Fibroblast of mammary gland (primary cell): ENCODE measurements at places on chromosomes 11 and 22.

DNA sequence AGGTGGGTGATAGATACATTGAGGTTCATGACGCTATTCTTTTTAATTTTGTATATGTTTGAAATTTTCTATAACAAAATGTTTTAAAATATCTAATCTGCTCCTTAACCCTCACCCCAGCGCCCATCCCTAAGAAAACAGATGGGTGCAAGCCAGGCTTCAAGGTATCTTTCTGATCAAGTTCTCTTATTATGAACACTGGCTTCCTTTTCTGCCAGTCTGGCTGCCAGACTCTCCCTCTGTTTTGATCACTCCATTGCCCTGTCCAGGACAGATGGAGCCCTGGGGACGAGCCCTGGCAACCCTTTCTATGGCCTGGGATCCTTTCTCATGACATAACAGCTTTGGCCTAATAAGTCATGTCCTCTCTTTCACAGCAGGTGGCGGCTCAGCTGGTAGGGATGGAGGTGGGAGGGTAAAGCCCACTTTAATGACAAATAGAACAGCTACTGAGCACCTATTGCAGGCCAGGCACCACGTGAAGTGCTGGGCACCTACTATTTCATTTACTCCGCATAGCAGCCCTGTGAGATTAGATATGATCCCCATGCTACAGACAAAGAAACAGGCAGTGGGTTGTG, 38.4 kb downstream of the DRD2 start:
- no peak for DNase-seq

DNA sequence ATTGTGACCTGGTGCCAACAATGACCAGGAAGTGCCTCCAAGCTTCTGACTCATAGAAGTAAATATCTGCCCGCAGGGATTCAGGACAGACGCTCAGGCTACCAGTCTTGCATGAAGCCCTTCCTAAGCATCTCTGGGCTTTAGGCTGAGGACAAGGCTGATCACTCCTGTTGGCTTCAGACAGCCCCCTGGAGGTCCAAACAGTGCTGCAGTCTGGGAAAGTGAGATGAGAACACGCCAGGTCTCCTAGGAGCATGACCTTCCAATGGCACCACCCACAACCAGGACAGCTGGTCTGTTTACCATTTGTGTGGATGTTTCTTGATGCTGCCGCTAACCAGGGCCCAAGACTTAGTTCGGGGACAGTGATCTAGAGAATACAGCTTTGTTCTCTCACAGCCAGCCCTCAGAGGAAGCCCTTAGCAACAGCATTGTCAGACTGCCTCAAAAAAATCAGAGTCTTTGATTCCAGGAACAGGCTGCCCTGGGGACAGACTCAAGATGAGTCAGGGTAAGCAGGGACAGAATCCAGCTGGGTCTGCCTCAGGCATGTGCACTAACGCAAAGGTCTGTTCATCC, 111.2 kb downstream of the ZNF280B start:
- DNase-seq = peak; percentile 55

- no peak for DNase-seq
Measured at GRCh38 chr11:8811571-8811970, 99.4 kb upstream of the AKIP1 start.

DNA sequence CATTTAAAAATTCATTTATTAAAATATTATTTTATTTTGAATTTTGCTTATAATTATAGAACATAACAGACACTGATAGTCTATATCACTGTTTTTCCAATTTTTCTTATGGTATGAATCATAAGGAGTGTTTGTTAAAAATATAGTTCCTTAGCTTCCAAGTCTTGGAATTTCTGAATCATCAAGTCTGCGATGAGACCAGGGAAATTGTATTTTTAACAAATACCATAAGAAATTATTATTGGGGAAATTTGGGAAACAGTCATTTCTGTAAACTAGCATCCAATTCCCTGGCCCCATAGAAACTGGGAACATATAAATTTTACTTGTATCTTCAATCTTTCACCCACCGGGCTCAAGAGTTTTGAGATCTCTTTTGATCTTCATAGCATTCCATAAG, 38.0 kb upstream of the PICALM start:
- peak; percentile 43 for DNase-seq

GRCh38 chr11:20362481-20362880, 1.0 kb upstream of the HTATIP2 start:
- no peak for DNase-seq

DNA sequence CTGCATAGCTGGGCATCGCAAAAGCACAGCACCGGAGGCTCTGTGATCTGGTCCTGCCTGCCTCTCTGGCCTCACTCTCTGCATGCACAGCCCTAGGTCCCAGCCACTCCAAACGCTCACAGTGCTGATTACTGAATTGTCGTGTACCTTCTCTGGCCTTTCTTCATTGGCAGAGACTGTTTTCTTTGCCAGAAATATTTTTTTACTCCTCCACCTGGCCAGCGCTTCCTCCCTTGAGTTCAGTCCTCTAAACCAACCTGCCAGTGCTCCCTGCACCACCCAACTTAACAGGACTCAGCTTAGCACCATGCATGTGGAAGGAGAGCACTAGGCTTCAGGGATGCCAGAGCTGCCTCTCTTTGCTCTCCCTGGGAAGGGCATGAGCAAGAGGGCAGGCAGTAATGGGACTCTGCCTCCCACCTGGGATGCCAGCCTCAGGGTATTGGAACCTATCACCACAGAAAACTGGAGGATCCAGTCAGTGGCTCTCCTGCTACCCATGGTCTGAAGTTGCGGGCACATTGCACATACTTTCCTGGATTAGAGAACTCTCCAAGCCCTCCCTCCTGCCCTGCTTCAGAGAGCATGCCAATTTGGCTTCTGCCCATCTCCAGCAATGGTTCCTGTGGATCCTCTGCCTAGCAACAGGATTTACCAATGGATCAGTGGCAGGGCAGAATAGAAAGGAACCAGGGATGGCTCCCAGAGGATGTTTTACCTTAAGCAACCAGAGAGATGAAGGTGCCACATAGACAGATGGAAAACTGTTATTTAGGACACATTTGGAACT, 37.0 kb upstream of the GNAZ start:
- no peak for DNase-seq

DNA sequence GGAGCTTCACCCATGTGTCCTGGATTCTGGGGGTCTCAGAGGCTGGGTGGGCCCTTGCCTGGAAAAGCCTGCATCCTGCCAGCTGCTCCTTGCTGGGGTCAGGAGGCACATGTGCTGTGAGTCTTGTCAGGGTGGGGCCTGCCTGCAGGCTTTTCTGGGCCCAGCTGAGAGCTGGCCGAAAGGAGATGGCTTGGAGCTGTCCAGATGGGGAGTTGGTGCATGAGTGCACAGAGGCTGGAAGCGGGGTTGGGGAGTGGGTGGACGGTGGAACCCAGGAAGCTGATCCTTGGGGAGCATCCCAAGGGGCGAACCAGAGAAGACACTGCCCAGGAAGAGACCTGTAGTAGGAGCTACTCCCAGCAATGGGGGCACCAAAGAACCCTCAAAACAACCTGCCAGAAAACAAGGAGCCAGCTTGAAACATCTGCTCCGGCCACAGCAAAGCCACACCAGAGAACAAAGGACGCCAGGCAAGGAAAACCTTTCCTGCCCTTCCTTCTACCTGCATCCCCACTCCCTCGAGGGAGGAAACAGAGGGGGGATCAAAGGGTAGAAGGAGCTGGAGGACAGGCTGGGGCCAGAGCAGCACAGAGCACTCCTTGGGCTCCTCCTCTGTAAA, 8.2 kb upstream of the KCTD17 start:
- no peak for DNase-seq

- no peak for DNase-seq
Measured at GRCh38 chr11:117382746-117383145, 55.1 kb downstream of the CEP164 start.

DNA sequence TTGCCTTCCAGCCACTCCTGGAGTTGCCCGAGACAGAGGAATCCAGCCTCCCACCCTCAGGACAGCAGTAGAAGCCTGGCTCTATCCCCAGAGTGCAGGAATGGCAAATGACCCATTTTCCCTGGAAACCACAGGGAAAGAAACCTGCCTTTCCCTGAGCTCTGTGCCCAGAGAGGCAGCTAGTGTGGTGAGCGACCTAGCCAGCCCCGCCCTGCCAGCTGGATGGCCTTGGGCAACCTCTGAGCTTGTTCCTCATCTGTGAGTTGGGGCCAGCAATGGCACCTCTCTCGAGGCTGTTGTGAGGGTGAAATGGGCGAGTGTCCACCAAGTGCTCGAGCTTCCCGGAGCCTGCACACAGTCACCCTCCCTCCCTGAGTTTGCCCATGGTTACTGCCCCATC, 3.7 kb downstream of the OMP start:
- DNase-seq = no peak

GRCh38 chr11:10990160-10990559, 132.3 kb upstream of the ZBED5 start:
- peak; percentile 16 for DNase-seq
